Activated B cell treated with CpG ODN at 0.5 μM for 24 hours (primary cell): ENCODE measurements at places on chromosomes 7 and 10. TPM values are rescaled to one million over a fixed set of nuclear protein-coding genes. Genes with fewer than 3 reads are reported as not detected.

FAM241B gene
- 1.00 and 1.8 TPM in 2 replicates for total RNA-seq

ASAH2 gene
- total RNA-seq: 1.8 and 2.3 TPM in 2 replicates

GRCh38 chr7:73507556-73507955, 14.5 kb downstream of the BAZ1B start:
- no peak for DNase-seq
- no peaks in the 10 kb centered on the region for H3K4me1 ChIP-seq
- H3K4me3 ChIP-seq: no peak overlapping the region
- H3K36me3 ChIP-seq: peaks cover 71% of the 10 kb centered on the region

GRCh38 chr10:125153703-125154490, 6.5 kb downstream of the CTBP2 start:
- no peak overlapping the region for H3K4me3 ChIP-seq
- no peak for DNase-seq
- no peaks in the 10 kb centered on the region for H3K36me3 ChIP-seq
- peaks cover 72% of the 10 kb centered on the region for H3K27me3 ChIP-seq

DNA sequence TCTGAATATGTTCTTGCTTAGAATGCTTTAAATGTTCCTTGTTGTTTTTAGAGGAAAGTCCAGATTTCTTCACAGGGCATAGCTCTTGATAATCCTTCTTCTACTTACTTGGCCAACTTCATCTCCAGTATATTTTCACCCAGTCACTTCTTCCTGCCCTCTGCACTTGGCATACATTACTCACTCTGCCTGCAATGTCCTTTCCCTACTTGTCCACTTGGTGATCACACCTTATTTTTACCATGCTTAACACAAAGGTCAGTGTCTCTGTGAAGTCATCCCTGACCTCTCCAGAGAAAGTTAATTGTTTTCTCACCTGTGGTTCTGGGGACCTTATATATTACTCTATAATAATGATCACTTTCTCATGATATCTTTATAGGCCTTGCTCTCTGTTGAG, 23.3 kb downstream of the SFRP4 start:
- no peak for DNase-seq
- H3K27ac ChIP-seq: no peak overlapping the region
- H3K36me3 ChIP-seq: no peaks in the 10 kb centered on the region
- H3K4me1 ChIP-seq: no peaks in the 10 kb centered on the region
- H3K27me3 ChIP-seq: peaks cover 7% of the 10 kb centered on the region
- no peak overlapping the region for H3K4me3 ChIP-seq

- H3K4me3 ChIP-seq: no peak overlapping the region
- H3K36me3 ChIP-seq: no peaks in the 10 kb centered on the region
- H3K4me1 ChIP-seq: no peaks in the 10 kb centered on the region
- no peak overlapping the region for H3K27ac ChIP-seq
These were observed 667.8 kb downstream of the PCDH15 start for GRCh38 chr10:54133203-54133602.

- H3K4me3 ChIP-seq: no peak overlapping the region
- no peak overlapping the region for H3K27ac ChIP-seq
- no peaks in the 10 kb centered on the region for H3K36me3 ChIP-seq
- H3K4me1 ChIP-seq: no peaks in the 10 kb centered on the region
These were observed 33.9 kb upstream of the HYAL4 start for GRCh38 chr7:123811056-123811455.

DNA sequence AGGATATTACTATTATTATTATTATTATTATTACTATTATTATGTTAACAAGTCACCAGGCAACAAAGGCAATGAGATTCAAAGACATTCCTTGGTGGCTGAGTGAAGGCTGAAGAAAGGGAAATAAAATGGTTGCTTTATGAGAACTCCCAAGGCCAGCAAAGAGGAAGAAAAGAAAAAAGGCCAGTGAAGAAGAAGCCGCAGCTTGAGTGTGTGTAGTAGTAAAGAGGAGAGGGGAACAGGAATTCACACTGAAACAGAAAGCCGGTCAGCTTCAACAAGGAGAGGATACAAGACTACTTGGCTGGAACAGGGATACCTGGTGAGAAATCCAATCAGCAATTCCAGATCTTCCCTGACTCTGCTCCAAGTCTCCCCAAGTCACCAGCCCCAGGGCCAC, 42.4 kb downstream of the PLXNA4 start:
- no peak overlapping the region for H3K4me3 ChIP-seq
- no peaks in the 10 kb centered on the region for H3K27me3 ChIP-seq
- no peak for DNase-seq
- H3K27ac ChIP-seq: no peak overlapping the region
- no peaks in the 10 kb centered on the region for H3K4me1 ChIP-seq

DNA sequence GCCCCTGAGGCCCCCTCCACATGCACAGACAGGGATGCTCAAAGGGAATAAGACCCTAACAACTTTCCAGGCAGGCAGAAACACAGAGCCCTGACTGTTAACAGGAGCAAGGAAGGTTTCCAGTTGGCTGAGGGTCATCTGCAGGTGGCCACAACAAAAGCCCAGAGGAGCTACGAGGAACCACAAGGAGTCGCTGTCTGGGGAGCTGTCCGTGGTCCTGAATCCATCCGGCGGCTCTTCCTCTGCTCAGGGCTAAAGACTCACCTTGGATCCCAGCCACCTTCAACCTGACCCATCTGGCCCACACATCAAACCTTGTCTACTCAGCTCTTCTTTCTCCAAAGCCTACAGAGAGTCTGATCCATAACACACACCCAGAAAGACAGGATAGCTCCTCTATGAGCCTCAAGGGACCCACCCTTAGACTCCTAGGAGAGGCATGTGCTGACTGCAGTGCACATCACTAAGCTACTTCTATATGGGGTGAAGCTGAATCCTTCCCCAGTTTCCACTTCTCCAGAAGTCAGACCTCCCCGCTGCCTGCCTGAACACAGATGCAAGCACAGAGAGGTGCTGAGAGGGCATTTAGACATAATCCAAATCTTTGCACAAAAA, 104.0 kb downstream of the SLIT1 start:
- peaks cover 41% of the 10 kb centered on the region for H3K27me3 ChIP-seq
- H3K36me3 ChIP-seq: no peaks in the 10 kb centered on the region

GRCh38 chr10:44261710-44262455, 123.0 kb downstream of the CXCL12 start:
- no peak for DNase-seq
- H3K36me3 ChIP-seq: no peaks in the 10 kb centered on the region
- no peak overlapping the region for H3K27ac ChIP-seq
- H3K27me3 ChIP-seq: no peaks in the 10 kb centered on the region
- H3K4me3 ChIP-seq: no peak overlapping the region

GRCh38 chr7:42237811-42238541, 967 bp upstream of the GLI3 start:
- no peak for DNase-seq
- no peak overlapping the region for H3K27ac ChIP-seq
- H3K27me3 ChIP-seq: peaks cover 54% of the 10 kb centered on the region
- no peaks in the 10 kb centered on the region for H3K36me3 ChIP-seq
- H3K4me3 ChIP-seq: peak overlapping the region; percentile 78

DNA sequence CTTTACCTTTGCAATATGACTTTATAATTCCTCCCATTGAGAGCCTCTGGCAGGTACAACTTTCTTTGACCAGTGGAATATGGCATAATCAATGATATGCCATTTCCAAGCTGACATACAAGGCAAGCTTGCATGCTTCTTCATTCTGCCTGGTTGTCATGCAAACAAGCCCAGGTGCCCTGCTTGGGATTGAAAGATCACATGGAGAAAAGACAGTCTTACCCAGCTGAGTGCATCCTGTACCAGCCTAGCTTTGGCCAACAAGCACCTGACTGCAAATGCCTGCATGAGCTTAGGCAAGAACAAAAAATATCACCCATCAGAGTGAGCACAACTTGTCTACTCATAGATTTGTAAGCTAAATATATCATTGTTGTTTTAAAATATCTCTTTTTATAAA, 82.9 kb upstream of the KCND2 start:
- no peaks in the 10 kb centered on the region for H3K4me1 ChIP-seq
- no peaks in the 10 kb centered on the region for H3K36me3 ChIP-seq
- H3K27me3 ChIP-seq: no peaks in the 10 kb centered on the region
- DNase-seq: no peak
- no peak overlapping the region for H3K4me3 ChIP-seq
